ENCODE measurements at places on chromosomes 5 and 9.

DNA sequence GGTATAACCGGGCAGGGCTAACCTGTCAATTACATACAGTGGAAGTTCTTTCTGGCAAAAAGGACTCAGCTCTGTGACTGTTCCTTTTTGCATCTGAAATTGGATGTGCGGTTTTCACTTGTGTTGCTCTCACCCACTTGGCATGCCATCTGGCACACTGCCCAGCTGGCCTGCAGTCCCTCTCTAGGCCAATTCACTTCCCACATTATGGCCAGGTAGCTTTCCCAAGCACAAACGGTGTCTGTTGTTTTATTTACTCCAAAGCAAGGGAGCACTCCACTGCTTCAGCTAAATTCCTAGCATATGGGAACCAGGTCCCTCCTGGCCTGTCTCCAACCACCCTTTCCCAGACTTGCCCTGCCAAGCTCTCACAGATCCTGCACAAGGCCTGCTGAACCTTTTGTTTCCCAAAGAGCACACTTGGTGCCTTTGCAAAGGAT is 132.5 kb downstream of the SEMA6A start:
- DNase-seq, result peak; percentile 15

DNA sequence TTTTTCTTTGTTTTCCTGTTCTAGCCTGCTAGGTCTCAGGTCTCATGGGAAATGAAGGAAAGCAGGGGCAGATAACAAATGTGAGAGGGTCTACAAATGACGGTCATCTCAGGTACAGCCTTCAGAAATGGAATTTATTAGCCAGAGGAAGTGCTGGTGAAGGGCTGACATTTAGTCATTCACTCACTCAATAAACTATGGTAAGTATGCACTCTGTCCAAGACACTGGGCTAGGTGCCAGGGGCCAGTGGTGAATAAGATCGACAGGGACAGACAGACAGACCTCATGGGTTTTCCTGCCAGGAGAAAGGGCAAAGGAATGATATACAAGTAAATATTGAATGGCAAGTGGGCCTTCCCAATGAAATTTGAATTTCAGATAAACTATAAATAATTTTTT is 6.3 kb downstream of the PDE6A start:
- no peak for DNase-seq

DNA sequence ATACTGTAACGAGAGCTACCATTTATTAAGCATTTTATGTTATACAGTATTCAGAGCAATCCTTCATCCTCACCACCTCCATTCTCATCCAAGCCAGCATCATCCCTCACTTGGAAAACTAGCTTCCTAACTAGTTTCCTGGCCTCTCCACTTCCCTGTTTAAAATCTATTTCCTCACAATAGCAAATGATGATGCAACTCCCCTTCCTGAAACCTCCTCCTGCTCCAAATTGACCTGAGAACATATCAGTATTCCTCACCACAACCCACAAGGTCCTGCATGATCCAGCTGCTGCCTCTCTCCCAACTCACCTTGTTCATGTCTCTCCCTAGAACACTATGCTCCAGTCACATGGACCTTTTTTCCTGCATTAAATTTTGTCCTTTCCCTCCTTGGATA is 4.3 kb upstream of the SLC36A2 start:
- DNase-seq, result no peak

GRCh38 chr9:4425319-4426045 is 64.8 kb upstream of the SLC1A1 start:
- DNase-seq, result no peak

- no peak for DNase-seq
These were observed 12.6 kb upstream of the SOWAHA start for GRCh38 chr5:132800545-132800944.

- no peak for DNase-seq
These were observed 436.1 kb downstream of the CDH10 start for GRCh38 chr5:24208686-24209106.

GRCh38 chr9:119252671-119253299 is 116.5 kb downstream of the BRINP1 start:
- DNase-seq, result no peak

- no peak for DNase-seq
These were observed 91.9 kb upstream of the PTPRD start for GRCh38 chr9:10704720-10705119.

- DNase-seq, result no peak
These were observed 727.8 kb upstream of the FAM174A start for GRCh38 chr5:99807346-99807745.

DNA sequence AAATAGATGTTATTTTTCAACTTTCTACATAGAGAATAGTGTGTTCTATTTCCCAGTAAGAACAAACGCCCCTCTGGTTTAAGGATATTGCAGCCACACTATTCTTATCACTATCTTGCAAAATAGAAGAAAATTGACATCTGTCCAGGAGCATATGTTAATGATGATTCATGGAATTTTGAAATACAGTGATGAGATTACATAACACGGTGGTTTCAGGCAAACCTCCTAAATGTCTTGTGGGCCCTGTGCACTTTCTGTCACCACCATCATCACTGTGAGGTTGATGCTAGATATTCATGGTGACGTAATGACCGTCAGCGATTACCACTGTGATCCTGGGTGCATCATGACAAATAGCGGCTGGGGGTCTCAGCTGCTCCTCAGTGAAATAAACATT is 48.1 kb downstream of the CFAP90 start:
- DNase-seq, result no peak

DNA sequence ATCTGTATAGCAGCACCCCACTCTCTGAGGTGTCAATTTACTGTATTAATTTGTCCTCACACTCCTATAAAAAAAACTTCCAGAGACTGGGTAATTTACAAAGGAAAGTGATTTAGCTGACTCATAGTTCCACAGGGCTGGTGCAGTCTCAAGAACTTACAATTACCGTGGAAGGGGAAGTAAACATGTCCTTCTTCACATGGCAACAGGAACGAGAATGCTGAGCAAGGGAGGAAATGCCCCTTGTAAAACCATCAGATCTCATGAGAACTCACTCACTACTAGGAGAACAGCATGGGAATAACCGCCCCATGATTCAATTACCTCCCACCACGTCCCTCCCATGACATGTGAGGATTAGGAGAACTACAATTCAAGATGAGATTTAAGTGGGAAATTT is 602.6 kb downstream of the MTRR start:
- no peak for DNase-seq

DNA sequence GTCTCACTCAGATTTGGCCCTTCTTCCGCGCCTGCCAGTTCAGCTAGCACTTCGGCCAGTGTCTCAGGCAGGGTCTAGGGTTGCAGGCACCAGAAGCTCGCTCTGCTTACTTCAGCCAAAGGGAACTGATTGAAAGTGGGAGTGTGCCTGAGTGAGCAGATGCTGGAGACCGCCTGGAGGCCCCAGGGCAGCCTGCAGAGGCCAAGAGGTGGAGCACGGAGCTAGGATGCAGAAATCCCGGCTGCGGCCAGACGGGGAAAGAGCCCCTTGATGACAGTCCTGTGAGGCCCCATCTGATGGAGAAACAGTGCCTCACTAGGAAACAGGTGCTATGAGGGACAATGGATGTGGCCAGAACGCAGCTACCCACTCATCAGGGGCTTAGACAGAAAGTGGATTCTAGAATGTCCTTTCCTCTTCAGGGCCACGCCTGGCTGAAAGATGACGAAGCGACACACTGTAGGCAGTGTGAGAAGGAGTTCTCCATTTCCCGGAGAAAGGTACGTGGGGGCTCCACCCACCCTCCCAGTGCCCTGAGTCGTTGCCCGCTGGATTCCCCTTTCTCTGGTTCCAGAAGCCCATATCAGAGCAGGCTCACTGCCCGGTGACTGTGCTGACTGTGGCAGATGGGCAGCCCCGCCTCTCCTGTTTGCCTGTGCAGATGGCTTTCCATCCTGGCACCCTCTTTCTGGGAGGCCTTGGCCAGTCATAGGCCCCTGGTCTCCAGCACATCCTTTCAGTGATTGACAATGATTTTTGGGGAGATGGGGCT is 16.1 kb downstream of the HNRNPH1 start:
- no peak for DNase-seq

- no peak for DNase-seq
These were observed 28.0 kb upstream of the MAP1B start for GRCh38 chr5:72079288-72079687.

Data from right lung (tissue), 10 donors.